ENCODE measurements at places on chromosomes 7 and 10.

GRCh38 chr7:30907527-30908267 lies 4.0 kb upstream of the AQP1 start:
- no peak overlapping the region for H3K27ac ChIP-seq

- no peaks in the 10 kb centered on the region for H3K27me3 ChIP-seq
- H3K4me3 ChIP-seq, result no peak overlapping the region
- H3K36me3 ChIP-seq, result no peaks in the 10 kb centered on the region
- no peaks in the 10 kb centered on the region for H3K4me1 ChIP-seq
- H3K27ac ChIP-seq, result no peak overlapping the region
- DNase-seq, result no peak
Observed at GRCh38 chr7:68173513-68173912, 1176.9 kb downstream of the TYW1 start.

- DNase-seq, result peak; percentile 97
- no peaks in the 10 kb centered on the region for H3K36me3 ChIP-seq
- H3K4me1 ChIP-seq, result peaks cover 5% of the 10 kb centered on the region
- peak overlapping the region; percentile 40 for H3K4me3 ChIP-seq
- H3K27ac ChIP-seq, result peak overlapping the region; percentile 74
Observed at GRCh38 chr10:43362191-43362839, 9.1 kb upstream of the FXYD4 start.

DNA sequence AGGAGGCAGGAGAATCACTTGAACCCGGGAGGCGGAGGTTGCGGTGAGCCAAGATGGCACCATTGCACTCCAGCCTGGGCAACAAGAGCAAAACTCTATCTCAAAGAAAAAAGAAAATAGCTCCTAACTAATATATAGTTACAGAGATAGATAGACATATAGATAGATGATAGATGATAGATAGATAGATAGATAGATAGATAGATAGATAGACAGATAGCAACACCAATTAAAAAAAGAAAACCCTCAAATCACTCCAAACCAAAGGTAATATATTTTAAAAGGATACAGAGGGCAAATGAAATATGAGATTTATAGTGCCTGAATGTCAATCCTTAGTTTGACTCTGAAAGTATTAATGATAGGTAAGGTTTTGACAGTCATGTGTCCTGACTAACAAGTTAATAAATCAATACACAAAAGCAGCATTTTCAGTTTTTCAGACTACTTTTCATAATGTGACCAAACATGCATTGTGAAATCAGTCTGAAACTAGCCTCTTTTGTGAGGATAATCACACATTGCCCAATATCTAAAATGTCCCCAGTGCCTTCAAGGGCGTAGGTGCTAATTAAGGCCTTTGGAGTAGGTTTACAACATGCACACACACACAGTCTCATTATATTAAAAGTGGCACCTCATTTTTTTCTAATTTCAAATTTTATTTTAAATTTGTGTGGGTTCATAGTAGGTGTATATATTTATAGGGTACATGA lies 61.2 kb downstream of the BPGM start:
- no peak overlapping the region for H3K27ac ChIP-seq
- H3K4me3 ChIP-seq, result no peak overlapping the region
- DNase-seq, result no peak
- H3K27me3 ChIP-seq, result no peaks in the 10 kb centered on the region
- no peaks in the 10 kb centered on the region for H3K36me3 ChIP-seq

GRCh38 chr7:141928146-141928844 lies 12.1 kb downstream of the OR9A4 start:
- no peaks in the 10 kb centered on the region for H3K4me1 ChIP-seq
- H3K27ac ChIP-seq, result no peak overlapping the region
- H3K4me3 ChIP-seq, result no peak overlapping the region
- H3K27me3 ChIP-seq, result no peaks in the 10 kb centered on the region
- H3K36me3 ChIP-seq, result no peaks in the 10 kb centered on the region
- DNase-seq, result no peak

DNA sequence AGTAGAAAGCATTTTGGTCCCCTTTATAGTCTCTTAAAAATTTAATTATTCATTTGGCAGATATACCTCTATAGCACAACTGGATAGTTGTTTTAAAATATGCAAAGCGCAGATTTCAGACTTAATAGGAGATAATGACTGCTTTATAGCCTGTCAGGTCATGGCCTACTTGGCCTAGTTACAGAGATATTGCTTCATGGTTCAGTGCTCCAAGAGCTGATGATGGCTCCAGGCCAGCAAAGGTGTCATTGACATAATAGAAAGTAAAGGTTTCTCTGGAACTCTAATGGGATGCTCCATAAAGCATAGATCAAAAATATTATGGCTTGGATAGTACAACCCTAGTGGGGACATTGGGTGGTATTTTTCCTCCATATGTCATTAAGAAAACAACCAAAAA lies 285.7 kb downstream of the NXPH1 start:
- no peak overlapping the region for H3K27ac ChIP-seq
- no peak for DNase-seq
- no peaks in the 10 kb centered on the region for H3K4me1 ChIP-seq
- no peak overlapping the region for H3K4me3 ChIP-seq

DNA sequence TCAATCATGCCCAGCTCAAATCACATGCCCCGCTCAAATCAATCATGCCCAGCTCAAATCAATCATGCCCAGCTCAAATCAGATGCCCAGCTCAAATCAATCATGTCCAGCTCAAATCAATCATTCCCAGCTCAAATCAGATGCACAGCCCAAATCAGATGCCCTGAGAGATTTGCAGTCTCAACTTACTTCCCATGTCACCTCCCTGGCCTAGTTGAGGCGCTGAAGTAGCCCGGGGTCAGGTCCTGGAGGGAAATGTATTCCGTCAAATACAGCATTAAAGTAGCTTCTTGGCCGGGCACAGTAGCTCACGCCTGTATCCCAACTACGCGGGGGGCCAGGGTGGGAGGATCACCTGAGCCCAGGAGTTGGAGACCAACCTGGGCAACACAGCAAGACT lies 15.7 kb upstream of the PRKAR1B start:
- no peak overlapping the region for H3K4me3 ChIP-seq
- H3K27me3 ChIP-seq, result no peaks in the 10 kb centered on the region
- H3K36me3 ChIP-seq, result no peaks in the 10 kb centered on the region
- no peak for DNase-seq

DNA sequence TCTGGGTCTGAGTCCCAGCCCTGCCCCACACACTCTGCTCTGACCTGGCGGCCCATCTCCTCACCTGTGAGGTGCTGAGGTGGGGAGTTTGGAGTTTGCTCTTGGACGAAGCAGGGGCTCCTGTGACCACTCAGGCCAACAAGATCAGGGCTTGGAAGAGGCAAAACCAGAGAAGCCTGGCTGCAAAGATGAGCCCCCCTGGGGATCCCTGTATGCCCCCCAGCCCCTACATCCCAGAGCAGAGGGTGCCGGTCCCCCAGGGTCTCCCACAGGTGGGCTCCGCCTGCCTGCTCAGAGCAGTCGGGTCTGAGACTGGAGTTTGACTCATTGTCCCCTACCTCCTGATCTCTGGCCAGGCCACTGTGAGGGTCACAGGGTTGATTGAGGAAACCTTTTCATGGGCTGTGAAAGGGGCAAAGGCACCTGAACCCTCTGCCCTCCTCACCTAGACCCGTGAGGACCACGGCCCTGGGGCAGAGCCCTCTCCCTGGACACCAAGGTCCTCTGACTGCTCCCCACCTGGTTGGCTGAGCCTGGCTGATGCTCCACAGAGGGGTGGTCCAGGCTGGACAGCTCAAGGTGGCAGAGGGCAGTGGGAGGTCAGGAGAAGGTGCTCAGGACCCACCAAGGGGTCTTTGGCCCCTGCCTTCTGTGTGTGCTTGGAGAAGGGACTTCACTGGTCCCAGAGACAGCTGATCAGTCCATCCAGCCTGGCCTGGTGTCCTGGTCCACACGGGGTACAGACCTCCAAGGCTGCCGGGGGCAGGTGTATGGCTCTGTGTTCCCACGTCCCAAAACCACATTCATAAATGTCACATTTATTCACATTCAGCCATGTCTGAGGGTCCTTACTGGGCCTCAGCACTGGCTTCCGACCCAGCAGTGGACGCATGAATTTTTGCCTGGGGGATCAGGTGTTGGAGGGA lies 9.1 kb upstream of the SCART1 start:
- H3K4me1 ChIP-seq, result no peaks in the 10 kb centered on the region
- no peak overlapping the region for H3K4me3 ChIP-seq
- no peak overlapping the region for H3K27ac ChIP-seq
- DNase-seq, result no peak
- H3K36me3 ChIP-seq, result no peaks in the 10 kb centered on the region

- DNase-seq, result no peak
- H3K27ac ChIP-seq, result no peak overlapping the region
- no peaks in the 10 kb centered on the region for H3K27me3 ChIP-seq
- no peaks in the 10 kb centered on the region for H3K4me1 ChIP-seq
Observed at GRCh38 chr10:58016614-58017013, 251.1 kb downstream of the IPMK start.

- no peak for DNase-seq
- no peak overlapping the region for H3K27ac ChIP-seq
- no peaks in the 10 kb centered on the region for H3K4me1 ChIP-seq
- H3K27me3 ChIP-seq, result no peaks in the 10 kb centered on the region
- no peaks in the 10 kb centered on the region for H3K36me3 ChIP-seq
- no peak overlapping the region for H3K4me3 ChIP-seq
Observed at GRCh38 chr10:77564731-77565589, 72.6 kb downstream of the KCNMA1 start.

All from hepatocyte (in vitro differentiated cells).